ENCODE measurements at places on chromosomes 4 and X. TPM values are rescaled to one million over a fixed set of nuclear protein-coding genes. Genes with fewer than 3 reads are reported as not detected.

The MYOZ2 gene
- total RNA-seq, result not detected

The ADGRG4 gene
- not detected for total RNA-seq

The SERPINA7 gene
- not detected for total RNA-seq

The ATP8A1 gene
- 1.9 TPM for total RNA-seq

The BEX3 gene
- 86.2 TPM for total RNA-seq

The VCX3A gene
- total RNA-seq, result not detected

The SSX1 gene
- total RNA-seq, result not detected

The SMIM10 gene
- not detected for total RNA-seq

The MAOB gene
- 28.2 TPM for total RNA-seq

The TMSB15A gene
- 17.0 TPM for total RNA-seq

The AFAP1 gene
- 19.4 TPM for total RNA-seq

DNA sequence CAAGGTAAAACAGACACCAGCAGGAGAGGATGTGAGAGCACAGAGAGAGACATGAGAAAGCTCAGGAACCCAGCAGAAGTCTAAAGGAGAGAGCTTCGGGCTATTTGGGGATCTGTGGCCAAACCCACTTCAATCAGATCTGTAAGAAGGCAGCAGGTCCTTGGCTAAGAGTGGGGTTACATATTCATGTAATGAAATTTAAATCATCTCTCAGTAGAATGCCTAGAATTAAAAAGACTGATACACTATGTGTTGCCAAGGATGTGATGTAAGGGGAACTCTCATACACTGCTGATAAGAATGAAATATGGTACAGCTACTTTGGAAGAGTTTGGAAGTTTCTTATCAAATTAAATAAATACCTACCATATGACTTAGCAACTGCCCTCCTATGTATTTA is 35.8 kb downstream of the PDE5A start:
- DNase-seq, result no peak

- no peak for DNase-seq
Observed at GRCh38 chrX:147485207-147485606, 426.5 kb upstream of the FMR1 start.

GRCh38 chrX:75522565-75523431 is at the start of gene ZDHHC15:
Gene ZDHHC15, minus strand, starts transcription at chrX:75523037. Its CDS starts 13 bp downstream, at chrX:75523024.
- DNase-seq, result no peak

- DNase-seq, result no peak
Observed at GRCh38 chrX:139933904-139934303, 1.1 kb upstream of the ATP11C start.

- no peak for DNase-seq
Observed at GRCh38 chr4:85994576-85994975, 365.3 kb downstream of the MAPK10 start.

DNA sequence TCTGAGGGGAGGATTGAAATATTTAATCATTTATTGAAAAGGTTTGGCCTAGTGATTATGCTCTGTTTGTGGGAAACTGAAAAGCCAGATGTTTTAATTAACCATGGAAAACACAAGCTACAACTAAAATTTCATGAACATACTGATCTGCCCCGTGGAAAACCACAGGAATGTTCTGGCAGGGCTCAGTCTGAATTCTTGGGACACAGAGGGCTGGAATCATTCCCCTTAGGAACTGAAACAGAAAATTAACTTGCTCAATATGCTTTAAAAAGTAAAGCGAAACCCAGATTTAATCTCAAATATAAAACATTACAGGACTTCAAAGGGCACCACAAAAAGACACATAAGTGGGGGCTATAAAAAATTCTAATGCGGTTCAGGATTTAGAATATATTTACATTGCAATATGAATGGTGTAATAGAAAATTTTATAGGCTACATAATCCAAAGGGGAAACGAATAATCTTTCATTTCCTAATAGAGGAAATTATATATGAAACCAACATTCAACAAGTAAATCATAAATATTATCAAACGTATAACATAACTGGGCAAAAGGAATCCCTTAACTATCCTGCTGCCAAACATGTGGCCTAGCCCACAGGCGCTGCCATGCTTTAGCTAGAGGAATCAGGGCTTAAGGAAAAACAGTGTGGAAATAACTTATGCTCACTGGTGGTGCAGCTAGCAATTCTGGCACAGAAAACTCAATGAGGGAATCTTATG is 70.9 kb downstream of the APBB2 start:
- DNase-seq, result no peak

- DNase-seq, result no peak
Observed at GRCh38 chr4:165053645-165054044, at the start of gene TRIM75. Gene TRIM75, plus strand, starts transcription at chr4:165053866. Its CDS starts 5,282 bp downstream, at chr4:165059148.

DNA sequence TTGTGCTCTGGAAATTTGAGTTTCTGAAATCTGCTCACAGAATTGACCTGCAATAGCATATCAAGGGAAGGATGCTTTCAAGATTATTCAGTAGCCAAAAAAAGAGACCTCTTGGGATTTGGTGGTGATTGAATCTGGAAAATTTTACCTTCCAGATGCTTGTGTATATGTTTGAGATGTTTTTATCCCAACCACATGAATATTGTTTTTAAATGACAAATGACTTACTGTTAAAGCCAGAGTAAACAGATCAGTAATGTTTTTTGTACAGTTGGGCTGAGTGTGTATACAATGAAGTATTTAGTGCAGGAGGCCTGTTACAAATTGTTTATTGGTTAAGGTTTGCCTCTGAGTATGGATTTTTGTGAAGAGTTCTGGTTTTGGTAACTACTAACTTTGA is 126.5 kb downstream of the CBR4 start:
- DNase-seq, result no peak

DNA sequence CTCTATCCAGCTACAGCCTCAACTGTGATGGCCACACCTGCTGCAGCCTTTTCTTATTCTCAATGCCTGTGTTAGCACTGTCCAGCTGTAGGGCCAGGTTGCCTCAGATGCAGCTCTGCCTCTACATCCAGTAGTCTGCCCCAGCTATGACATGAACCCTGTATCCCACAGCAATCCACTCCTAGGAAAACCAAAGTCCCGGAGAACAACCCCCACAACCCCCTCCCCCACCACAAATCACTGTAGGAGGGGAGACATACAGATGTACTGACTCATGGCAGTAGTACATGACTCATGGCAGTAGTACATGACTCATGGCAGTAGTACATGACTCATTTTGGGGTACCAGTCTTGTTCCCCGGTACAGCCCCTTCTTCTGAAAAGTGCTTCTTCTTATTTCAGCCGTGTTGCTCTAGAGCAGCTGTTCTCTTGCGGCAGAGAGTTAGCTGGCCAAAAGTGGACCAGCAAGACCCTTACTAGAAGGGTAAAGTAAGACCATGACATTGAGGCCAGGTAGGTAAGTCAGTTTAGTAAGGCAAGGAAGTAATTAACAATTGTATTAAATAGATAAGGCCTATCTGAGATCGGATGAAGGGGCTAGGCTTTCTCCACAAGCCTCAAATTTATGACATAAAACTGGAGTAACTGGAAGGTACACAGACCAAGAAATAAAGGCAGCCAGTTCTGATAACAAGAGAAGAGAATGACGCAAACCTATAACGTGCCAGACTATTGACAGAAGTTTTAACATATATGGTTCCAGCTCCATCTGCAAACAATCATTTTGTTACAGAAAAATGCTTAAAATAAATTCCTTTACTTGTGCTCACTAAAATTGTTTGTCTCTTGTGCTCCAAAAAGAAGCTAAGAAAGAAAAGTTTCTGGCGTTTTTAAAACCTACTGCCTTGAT is 221.4 kb downstream of the TACR3 start:
- no peak for DNase-seq

- no peak for DNase-seq
Observed at GRCh38 chr4:108917255-108917654, 154.4 kb upstream of the ETNPPL start.

DNA sequence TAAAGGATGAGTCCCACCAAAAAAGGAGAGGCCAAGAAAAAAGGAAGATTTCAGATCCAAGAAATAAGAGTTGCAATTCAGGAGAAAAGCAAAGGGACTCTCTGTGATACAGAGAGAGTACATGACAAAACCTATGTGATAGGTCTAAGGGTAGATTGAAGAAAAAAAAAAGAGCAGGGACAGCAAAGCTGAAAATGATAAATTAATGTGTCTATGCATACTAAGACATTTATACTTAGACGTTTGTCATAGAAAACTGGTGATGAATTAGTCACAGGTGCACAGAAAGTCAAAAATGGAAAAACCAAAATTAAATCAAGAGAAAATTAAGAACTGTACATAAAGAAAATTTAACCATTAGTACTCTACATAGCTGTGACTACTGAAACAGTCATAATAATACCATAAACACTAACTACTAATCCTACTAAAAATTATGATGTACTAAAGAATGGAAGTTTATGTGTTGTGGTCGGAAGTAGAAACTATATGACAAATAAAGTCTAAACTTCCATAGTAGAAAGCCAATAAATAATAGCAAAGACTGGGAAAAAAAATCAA is 9.9 kb downstream of the CENPC start:
- DNase-seq, result no peak

DNA sequence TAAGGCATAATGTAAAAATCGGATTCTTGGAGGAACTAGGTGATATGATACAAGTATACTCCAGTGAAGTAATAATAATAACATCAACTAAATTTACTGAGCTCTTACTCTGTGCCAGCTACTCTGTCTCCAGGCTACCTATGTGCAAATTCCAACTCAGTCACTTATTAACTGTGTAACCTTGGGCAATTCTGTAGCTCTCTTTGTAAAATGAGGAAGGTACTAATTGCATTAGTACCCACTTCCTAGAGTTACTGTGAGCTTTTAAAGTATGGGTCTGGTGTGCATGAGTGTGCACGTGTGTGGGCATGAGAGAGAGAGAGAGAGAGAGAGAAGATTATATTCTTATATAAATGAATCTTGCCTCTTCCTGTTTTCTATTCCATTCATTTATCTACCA is 169.9 kb downstream of the KCNIP4 start:
- DNase-seq, result no peak

- no peak for DNase-seq
Observed at GRCh38 chrX:147626605-147627004, 285.1 kb upstream of the FMR1 start.

DNA sequence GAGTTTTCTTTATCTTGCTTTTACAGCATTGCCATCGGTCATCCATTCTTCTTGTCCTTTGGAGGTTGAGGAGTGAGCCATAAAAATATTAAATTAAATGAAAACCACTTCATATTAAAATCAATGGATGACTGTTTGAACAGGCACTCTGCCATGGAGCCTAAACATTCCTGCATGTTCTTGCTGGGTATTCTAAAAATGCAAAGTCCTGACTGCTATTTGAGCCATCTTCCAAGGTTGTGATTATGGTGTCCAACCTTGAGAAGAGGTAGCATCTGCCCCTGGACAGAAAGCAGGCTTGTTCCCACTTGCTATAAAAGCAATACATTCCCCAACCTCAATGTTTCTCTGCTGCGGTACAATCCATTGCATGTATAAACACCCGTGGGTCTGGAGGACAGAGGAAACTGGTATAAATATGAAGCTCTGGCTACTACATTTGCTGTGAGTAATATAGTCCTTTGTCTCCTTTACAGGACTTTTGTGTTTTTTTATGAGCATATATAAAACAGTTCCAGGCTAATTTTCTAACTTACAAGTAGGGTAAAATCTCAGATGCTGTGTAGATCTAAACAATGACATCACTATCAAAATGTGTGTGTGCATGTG is 70.9 kb upstream of the FAT4 start:
- DNase-seq, result no peak

DNA sequence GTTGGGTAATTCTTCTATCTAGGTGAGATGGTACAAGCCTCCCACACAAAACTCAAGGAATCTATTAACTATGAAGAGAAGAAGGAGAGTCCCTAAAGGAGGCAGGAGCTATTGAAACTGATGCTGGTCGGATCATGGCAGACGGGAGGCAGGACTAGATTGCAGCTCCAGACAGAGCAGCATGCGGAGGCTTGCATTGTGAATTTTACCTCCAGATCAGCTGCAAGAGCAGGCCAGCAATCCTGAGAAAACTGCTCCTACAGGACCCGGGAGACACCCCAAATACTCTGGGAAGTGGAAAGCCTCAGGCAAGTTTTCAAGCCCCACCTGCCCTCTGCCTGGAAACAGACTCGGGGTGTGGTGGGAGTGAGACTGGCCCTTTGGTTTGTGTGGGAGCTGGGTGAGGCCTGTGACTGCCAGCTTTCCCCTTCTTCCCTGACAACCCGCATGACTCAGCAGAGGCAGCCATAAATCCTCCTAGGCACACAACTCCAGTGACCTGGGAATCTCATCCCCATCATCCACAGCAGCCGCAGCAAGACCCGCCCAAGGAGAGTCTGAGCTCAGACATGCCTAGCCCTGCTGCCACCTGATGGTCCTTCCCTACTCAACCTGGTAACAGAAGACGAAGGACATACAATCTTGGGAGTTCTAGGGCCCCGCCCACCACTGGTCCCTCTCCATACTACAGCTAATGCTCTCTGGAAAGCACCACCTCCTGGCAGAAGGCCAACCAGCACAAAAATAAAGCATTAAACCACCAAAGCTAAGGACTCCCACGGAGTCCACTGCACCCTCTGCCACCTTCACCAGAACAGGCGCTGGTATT is 30.9 kb downstream of the GATB start:
- DNase-seq, result peak; percentile 10

- DNase-seq, result no peak
Observed at GRCh38 chr4:99411041-99411440, 24.1 kb downstream of the ADH7 start.
